ENCODE measurements at places on chromosomes 2 and 18.

DNA sequence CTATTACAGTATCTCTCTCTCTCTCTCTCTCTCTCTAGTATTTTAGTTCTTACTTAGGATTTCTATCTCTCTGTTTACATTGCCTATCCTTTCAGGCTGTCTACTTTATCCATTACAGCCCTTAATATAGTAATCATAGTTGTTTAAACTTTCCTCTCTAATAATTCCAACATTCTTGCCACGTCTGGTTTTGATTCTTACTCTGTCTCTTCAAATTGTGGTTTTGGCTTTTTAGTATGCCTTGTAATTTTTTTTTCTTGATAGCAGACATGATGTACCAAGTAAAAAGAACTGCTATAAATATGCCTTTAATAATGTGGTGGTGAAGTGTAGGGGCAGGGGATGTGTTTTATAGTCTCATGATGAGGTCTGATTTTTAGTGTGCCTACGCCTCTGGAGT, 1809.5 kb upstream of the CELF4 start:
- no peak for DNase-seq

- DNase-seq = no peak
Measured at GRCh38 chr2:42314892-42315468, 46.0 kb downstream of the COX7A2L start.

DNA sequence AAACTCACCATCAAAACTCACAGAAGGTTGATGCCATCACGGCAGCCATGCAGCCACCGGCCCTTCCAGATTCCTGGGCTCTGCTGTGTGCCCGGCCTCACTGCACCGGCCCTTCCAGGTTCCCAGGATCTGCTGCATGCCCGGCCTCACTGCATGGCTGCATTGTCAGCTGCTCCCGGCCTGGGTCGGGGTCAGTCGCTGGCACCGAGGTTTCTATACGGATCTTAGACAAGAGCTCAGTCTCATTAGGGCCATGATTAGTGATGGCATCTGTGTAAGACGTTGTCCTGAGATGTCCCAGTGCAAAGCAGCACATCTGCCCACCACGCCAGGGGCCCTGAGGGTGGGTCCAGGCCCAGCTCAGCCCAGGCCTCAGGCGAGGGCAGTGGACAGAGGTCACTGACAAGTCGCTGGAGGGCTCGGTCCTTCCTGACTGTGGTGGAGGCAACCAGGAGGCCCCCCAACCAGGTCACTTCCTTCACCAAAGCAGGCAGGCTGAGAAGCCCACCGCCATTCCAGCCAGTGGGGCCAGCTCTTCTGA, 29.4 kb downstream of the TMEM18 start:
- no peak for DNase-seq

- no peak for DNase-seq
Measured at GRCh38 chr2:100624536-100624935, 61.7 kb downstream of the PDCL3 start.

- no peak for DNase-seq
Measured at GRCh38 chr18:79493211-79493800, 97.6 kb downstream of the NFATC1 start.

DNA sequence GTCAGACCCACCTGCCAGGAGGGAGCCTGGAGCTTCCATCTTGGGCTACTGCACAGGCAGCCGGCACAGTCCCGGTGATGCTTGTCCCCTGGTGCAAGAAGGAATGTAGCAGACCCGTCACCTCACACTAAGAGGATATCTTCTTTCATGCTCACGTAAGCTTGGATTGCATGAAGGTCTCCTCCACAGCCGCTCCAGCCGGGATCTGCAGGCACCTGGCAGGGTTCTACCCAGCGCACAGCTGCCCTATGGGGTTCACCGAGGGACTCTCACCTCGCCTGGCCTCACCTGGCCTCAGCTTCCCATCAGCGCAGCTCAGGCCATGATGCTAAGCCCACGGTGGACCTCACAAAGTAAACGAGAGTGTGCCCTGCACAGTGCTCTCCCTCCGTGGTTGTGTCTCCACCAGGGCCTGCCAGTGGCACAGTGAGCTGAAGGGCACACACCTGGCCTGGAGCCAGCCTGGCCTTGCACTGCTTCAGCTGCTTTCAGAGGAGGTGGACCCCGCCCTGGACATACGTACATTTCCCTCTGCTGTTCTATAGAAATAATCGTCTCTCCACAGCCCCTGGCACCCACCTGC, 239.1 kb downstream of the SEPTIN10 start:
- DNase-seq = no peak

GRCh38 chr2:176553685-176554100, 284.5 kb downstream of the MTX2 start:
- DNase-seq = peak; percentile 38

GRCh38 chr2:42459296-42459695, 34.5 kb downstream of the KCNG3 start:
- no peak for DNase-seq

- DNase-seq = no peak
Measured at GRCh38 chr2:134372611-134373131, 118.8 kb downstream of the MGAT5 start.

- no peak for DNase-seq
Measured at GRCh38 chr2:237978058-237978712, 11.4 kb downstream of the UBE2F start.

GRCh38 chr2:101751875-101752619, 54.5 kb downstream of the MAP4K4 start:
- no peak for DNase-seq

- no peak for DNase-seq
Measured at GRCh38 chr2:86036669-86037138, 69.0 kb downstream of the POLR1A start.

GRCh38 chr2:231522418-231523180, 7.6 kb downstream of the NMUR1 start:
- no peak for DNase-seq

DNA sequence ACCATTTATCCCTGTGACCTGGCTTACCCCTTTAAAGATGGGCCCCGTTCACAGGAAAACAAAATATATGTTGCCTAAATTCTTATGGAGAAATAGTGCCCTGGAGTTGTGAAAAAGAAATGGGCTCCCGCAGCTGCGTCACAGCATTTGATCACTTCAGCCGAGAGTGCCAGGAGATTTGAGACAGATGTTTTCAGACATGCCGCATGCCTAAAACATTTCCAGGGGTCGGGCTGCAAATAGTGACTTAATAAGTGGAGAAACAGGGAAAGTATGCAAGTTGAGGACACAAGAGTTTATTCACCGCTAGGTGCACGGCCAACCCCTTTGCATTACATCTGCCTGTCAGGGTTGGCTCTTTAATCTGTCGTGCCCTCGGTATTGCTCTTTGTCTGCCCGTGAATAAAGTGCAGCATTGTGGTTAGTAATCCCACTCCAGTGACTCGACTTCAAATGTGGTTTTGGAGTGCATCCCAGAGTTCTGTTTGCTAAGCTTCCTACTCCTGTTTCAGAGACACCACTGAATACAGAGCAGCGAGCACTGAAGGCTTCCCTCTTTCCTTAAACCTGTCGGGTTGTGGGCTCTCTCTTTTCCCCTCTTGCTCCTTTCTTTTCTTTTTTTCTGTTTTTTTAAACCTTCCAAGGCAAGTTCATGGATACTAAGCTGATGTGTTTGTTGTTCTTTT, 187.5 kb downstream of the LTBP1 start:
- DNase-seq = no peak

GRCh38 chr2:6618201-6618600, 247.5 kb downstream of the CMPK2 start:
- no peak for DNase-seq

DNA sequence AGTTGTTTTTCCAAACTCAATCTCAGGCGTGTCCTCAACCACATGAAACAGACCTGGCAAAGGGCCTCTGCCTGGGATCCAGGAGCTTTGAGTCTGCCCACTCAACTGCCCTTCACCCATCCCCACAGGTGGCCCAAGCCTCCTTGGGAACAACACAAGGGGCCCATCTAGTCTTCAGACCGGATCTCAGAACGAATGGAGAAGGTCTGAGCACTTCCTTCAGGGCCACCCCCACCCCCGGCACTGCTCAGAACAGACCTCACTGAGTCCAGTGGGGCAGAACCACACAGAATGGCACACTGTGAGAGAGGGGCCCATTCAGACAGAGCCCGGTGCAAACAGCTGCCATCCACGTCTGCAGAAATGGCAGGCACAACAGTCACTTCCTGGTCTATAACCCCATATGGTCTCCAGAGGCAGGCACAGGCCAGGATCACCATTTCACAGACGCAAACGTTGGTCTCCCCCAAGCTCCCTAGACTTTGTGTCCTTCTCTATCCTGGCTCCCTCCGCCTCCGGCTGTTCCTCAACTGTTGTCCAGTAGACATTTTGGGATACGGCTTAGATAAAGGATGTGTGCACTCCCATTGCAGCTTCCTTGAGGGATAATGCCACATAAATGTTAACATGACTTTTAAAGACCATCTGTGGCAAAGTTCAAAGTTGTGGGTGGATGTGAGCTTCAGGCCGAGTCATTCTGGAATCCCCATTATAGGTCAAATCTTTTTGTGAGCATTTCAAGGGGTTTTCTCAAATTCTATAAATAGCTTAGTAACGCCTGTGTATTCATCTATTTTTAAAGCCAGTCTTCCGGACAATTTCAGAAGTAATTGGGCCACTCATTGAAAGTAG, 149.7 kb downstream of the SMAD7 start:
- peak; percentile 30 for DNase-seq
